ENCODE measurements at places on chromosomes 6 and 20. TPM values are rescaled to one million over a fixed set of nuclear protein-coding genes. Genes with fewer than 3 reads are reported as not detected.

DNA sequence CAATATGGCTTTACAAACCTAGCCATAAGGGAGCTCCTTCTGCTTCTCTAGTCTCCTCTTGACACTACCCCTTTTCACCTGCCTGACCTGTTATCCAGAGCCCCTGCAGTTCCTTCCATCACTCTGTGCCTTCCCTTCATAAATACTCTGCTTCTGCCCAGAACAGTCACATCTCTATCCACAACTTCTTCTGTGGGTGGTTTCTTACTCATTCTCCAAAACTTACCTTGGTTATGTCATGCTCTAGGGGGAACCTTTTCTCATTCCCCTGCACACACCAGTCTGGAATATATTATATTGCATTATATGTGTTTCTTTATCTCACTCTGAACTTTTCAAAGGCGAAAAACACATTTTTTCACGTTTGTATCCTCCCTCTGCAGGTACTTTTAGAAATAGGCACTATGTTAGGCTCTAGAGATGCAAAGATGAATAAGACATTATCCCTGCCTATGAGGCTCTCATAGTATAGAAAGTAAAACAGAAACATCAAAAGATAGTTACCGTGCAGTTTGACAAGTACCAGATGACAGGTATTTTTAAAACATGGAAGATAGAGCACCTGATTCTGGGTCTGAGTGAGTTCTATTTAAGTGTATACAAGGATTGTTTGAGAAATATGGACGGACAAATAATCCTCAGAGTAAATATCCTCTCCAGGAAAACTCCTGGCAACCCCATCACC, 51.5 kb downstream of the AIG1 start:
- H3K27me3 ChIP-seq: no peaks in the 10 kb centered on the region
- H3K4me3 ChIP-seq: no peak overlapping the region
- H3K27ac ChIP-seq: no peak overlapping the region
- H3K4me1 ChIP-seq: no peaks in the 10 kb centered on the region
- no peaks in the 10 kb centered on the region for H3K36me3 ChIP-seq

DNA sequence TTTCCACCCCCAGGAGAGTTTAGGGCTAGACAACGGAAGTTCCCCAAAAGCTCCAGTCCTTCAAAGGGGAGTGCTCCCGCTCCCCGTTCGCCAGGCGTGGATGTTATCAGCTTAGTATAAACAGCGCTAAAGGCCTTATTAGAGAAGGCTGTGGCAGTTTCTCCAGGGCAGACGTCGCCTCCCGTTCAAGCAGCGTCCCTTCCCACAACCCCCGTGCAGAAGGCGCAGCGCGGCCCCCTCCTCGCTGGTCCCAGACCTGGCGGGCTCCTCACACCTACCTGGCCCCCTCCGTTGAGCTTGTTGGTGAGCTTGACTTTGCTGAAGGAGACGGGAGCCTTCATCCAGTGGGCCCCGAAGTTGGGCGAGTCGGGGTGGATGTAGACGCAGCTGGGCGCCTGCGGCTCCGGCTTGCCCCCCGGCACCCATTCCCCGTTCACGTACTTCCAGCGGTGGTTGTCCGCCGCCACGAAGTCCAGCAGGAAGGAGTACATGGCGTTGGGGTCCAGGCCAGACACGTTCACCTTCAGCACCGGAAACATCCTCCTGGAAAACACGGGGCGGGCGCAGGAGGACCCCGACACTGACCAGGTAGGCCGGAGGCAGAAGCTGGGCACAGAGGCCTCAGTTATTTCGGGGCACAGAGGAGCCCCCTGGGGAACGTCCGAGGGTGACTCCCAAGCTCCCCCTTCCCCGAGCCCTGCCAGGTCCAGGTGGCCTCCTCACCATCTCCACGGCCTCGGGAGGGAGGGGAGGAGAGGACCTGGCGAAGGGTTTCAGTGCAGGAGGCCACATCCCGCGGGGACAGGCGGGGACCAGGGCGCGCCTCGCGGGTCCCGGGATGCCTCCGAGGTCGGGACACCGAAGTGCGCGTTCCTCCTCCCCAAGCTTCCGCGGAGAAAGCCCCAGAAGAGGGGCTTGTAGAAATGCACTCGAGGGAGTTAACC, 1.1 kb downstream of the TBXT start:
- no peak overlapping the region for H3K27ac ChIP-seq
- no peaks in the 10 kb centered on the region for H3K36me3 ChIP-seq
- H3K27me3 ChIP-seq: peaks cover 68% of the 10 kb centered on the region
- peaks cover 8% of the 10 kb centered on the region for H3K4me1 ChIP-seq

GRCh38 chr6:148990403-148990802, 243.6 kb downstream of the UST start:
- no peak overlapping the region for H3K4me3 ChIP-seq
- DNase-seq: no peak
- H3K36me3 ChIP-seq: no peaks in the 10 kb centered on the region
- H3K4me1 ChIP-seq: no peaks in the 10 kb centered on the region

GRCh38 chr6:162963861-162964260, 236.1 kb downstream of the PACRG start:
- peaks cover 18% of the 10 kb centered on the region for H3K4me1 ChIP-seq
- peak overlapping the region; percentile 74 for H3K27ac ChIP-seq
- H3K27me3 ChIP-seq: no peaks in the 10 kb centered on the region
- no peaks in the 10 kb centered on the region for H3K36me3 ChIP-seq
- H3K4me3 ChIP-seq: no peak overlapping the region

- no peak overlapping the region for H3K27ac ChIP-seq
- no peak for DNase-seq
Observed at GRCh38 chr20:32501709-32502108, 83.4 kb downstream of the NOL4L start.

GRCh38 chr6:85640821-85641220, 1.9 kb downstream of the SYNCRIP start:
- no peaks in the 10 kb centered on the region for H3K27me3 ChIP-seq
- DNase-seq: no peak
- peaks cover 69% of the 10 kb centered on the region for H3K36me3 ChIP-seq
- no peak overlapping the region for H3K27ac ChIP-seq
- peak overlapping the region; percentile 96 for H3K4me3 ChIP-seq

DNA sequence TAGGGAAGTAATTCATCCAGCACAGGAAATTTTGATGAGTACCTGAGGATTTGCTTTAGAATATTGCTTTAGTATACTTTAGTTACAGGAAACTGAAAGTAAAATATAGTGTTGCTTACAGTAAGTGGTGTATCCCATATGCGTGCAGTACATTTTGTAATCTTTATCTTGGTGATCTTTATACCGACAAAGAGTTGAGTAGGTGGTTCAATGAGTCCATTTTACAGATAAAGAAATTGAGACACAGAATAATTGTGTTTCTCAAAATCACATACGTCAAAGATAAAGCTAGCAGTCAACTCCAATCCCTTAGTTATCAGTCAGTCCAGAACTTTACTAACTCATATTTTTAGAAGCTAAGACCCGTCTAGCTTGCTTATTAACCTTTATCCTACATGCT, 65.8 kb upstream of the E2F3 start:
- no peaks in the 10 kb centered on the region for H3K27me3 ChIP-seq
- no peak for DNase-seq
- H3K4me3 ChIP-seq: no peak overlapping the region
- H3K36me3 ChIP-seq: no peaks in the 10 kb centered on the region
- H3K27ac ChIP-seq: no peak overlapping the region
- H3K4me1 ChIP-seq: no peaks in the 10 kb centered on the region

GRCh38 chr6:39426073-39426456, 103.6 kb upstream of the KCNK16 start:
- H3K4me3 ChIP-seq: no peak overlapping the region
- peak; percentile 91 for DNase-seq
- no peaks in the 10 kb centered on the region for H3K27me3 ChIP-seq
- no peaks in the 10 kb centered on the region for H3K36me3 ChIP-seq

- peak; percentile 79 for DNase-seq
- 0 out of 2 replicates have a peak, but pooled peaks cover 7% of the 10 kb centered on the region for H3K36me3 ChIP-seq
- H3K27me3 ChIP-seq: no peaks in the 10 kb centered on the region
- no peak overlapping the region for H3K4me3 ChIP-seq
- H3K27ac ChIP-seq: peak overlapping the region; percentile 96
Observed at GRCh38 chr6:138538390-138539031, 39.2 kb upstream of the NHSL1 start.

DNA sequence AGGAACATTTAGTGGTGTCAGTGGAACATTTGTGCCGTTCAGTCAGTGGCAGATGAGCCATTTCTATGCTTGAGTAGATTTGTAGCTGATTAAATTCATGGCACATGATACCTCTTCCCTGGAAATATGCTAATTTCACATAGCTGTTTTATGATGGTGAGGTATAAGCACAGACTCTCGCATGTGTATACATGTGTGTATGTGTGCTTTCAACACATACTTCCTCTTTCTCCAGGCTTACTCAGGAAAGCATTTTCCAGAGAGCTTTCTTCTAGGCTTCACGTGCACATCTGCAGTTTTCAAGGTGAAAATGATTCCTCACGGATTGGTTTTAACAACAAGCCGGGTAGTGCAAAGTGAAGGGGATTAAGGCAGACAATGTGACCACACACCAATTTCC, 396.5 kb downstream of the HDGFL1 start:
- no peak for DNase-seq
- no peak overlapping the region for H3K4me3 ChIP-seq
- no peak overlapping the region for H3K27ac ChIP-seq
- H3K4me1 ChIP-seq: no peaks in the 10 kb centered on the region

GRCh38 chr6:63565727-63566596, 6.3 kb upstream of the LOC128125822 start:
- H3K4me3 ChIP-seq: no peak overlapping the region
- peaks cover 9% of the 10 kb centered on the region for H3K27me3 ChIP-seq
- no peak overlapping the region for H3K27ac ChIP-seq
- no peaks in the 10 kb centered on the region for H3K36me3 ChIP-seq
- no peaks in the 10 kb centered on the region for H3K4me1 ChIP-seq

DNA sequence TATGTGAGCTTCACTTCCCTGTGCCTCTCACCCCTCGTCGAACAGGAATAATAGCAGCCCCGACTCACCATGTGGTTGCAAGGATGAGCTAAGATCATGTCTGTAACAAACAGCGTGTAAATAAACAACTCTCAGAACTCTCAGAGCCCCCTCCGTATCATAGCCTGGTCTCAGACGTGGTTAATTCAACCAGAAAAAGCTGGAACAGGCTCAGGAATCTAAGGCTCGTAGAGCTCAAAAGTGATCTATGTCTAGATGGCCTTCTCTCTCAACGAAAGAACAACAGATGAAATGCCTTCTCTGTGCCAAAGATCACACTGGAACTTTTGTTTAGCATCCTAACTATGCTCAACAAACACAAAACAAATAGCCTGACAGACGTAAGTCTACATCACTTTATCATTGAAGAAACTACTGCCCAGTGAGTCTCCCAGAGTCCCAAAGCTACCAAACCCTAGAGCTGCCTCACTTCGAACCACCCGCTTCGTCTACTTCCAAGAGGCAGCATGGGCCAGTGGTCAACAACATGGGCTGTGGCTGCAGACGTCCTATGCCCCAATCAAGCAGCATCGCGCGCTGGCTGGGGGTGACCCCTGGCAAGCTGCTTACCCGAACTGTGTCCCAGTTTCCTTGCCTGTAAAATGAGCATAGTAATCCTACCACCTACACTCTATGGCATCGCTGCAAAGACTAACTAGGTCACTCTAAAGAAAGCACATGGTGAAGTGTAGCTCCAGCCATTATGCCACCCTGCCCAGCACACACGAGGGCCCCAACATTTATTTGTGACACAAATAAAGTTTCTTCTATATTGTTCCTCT, 35.1 kb downstream of the NFATC2 start:
- H3K27ac ChIP-seq: no peak overlapping the region
- no peak overlapping the region for H3K4me3 ChIP-seq
- DNase-seq: no peak
- H3K27me3 ChIP-seq: 0 out of 2 replicates have a peak, but pooled peaks cover 5% of the 10 kb centered on the region

DNA sequence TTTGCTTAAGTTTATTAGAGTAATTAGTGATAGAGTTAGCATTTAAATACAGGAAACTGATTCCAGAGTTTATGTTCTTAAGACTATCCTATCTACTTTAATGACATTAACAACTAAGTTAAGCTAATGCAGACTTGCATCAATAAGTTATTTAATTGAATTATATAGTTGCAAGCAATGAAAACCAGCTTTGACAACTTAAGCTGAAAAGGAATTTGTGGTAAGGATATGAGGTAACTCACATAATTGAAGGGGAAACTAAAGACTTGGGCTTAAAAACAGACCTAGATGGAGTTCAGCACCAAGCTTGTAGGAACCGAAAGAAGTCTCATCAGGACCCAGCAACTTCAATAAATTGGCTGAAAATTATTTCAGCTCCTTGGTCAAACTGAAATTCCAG, 222.3 kb downstream of the IBTK start:
- no peak overlapping the region for H3K27ac ChIP-seq

DNA sequence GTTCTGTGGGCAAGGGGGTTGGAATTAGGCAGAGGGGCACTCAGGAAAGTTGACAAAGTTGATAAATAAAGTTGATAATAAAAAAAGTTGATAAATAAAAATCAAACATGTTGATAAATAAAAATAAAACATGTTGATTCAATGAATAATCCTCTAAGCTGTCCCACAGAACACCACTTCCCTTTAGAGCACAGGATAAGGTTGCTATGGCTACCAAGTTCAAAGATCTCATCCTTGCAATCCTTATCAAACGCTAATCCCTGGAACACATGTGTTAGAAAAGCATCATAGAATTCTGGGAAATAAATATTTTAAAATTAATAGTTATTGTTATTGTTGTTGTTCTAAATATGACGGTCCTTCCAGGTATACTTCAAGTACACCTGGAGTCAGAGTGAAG, 33.9 kb downstream of the MBOAT1 start:
- no peak for DNase-seq
- no peak overlapping the region for H3K27ac ChIP-seq
- H3K4me3 ChIP-seq: no peak overlapping the region
- no peaks in the 10 kb centered on the region for H3K4me1 ChIP-seq

- H3K4me1 ChIP-seq: no peaks in the 10 kb centered on the region
- no peak overlapping the region for H3K27ac ChIP-seq
- DNase-seq: no peak
- H3K4me3 ChIP-seq: no peak overlapping the region
- H3K36me3 ChIP-seq: no peaks in the 10 kb centered on the region
Observed at GRCh38 chr6:160426136-160426535, 78.0 kb downstream of the SLC22A3 start.

PPP1R14C gene
- total RNA-seq: not detected

LAMA5 gene
- total RNA-seq: 3.6 TPM

MEI4 gene
- total RNA-seq: not detected

ZFP57 gene
- total RNA-seq: not detected

COQ3 gene
- total RNA-seq: 13.1 TPM

AIF1 gene
- total RNA-seq: not detected

LYRM2 gene
- 20.2 TPM for total RNA-seq

OR2J3 gene
- not detected for total RNA-seq

HLA-DQA1 gene
- not detected for total RNA-seq

CCN6 gene
- not detected for total RNA-seq

EFCAB8 gene
- total RNA-seq: 0.06 TPM

TPBG gene
- total RNA-seq: 37.7 TPM

All from SJSA1 (cell line).